ENCODE measurements at places on chromosomes 5 and 9.

- no peaks in the 10 kb centered on the region for H3K4me1 ChIP-seq
- peaks cover 39% of the 10 kb centered on the region for H3K36me3 ChIP-seq
- no peak overlapping the region for H3K4me3 ChIP-seq
- DNase-seq = no peak
Measured at GRCh38 chr5:119250946-119251901, 104.6 kb upstream of the TNFAIP8 start.

DNA sequence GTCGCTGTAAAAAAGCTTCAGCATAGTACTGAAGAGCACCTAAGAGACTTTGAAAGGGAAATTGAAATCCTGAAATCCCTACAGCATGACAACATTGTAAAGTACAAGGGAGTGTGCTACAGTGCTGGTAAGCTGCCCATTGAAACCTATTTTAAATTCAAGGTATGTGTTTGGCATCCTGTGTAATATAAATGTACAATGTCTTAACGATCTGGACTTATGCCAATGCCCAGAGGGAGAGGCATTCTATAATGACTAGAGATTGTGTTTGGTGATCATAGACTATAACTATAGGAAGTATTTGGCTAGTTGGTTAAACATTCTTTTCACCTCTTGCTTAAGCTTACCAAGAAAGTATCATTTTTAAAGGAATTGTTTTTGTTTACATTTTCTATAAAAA lies 95.7 kb downstream of the INSL6 start:
- H3K4me3 ChIP-seq = no peak overlapping the region
- H3K4me1 ChIP-seq = no peaks in the 10 kb centered on the region
- H3K27me3 ChIP-seq = no peaks in the 10 kb centered on the region
- H3K36me3 ChIP-seq = peaks cover 24% of the 10 kb centered on the region

DNA sequence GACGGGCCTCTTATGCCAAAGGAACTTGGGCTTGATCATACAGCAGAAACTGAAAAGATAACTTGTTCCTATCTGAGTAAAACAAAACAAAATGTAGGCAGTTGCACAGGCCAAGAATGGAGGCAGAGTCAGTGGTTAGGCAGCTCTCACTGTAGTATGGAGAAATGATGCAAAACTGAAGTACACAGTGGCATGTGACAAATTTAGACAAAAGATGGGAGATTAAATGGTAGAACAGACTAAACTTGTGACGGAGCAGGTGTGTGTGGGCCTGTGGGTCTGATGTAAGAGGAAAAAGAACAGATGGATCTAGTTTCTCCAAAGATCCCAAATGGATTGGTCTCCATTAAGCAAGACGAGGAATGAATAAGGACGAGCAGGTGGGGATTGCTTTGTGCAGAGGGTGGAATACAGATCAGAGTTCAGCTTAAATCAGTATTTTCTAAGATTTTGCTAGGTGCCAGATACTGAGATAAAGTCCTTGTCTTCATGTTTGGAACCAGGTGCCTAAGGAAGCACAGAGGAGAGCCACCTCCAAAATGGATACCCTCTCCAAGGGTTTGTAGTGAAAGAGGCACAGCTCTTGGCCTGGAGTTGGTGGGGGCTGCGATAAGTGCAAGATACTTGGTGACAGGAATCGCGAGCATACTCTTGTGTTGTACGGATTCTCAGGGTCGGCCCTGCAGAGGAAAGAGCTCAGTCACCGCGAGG lies 722 bp upstream of the DCP2 start:
- H3K36me3 ChIP-seq = peaks cover 3% of the 10 kb centered on the region
- peak overlapping the region; percentile 52 for H3K27ac ChIP-seq
- no peak for DNase-seq
- H3K4me3 ChIP-seq = peak overlapping the region; percentile 98

DNA sequence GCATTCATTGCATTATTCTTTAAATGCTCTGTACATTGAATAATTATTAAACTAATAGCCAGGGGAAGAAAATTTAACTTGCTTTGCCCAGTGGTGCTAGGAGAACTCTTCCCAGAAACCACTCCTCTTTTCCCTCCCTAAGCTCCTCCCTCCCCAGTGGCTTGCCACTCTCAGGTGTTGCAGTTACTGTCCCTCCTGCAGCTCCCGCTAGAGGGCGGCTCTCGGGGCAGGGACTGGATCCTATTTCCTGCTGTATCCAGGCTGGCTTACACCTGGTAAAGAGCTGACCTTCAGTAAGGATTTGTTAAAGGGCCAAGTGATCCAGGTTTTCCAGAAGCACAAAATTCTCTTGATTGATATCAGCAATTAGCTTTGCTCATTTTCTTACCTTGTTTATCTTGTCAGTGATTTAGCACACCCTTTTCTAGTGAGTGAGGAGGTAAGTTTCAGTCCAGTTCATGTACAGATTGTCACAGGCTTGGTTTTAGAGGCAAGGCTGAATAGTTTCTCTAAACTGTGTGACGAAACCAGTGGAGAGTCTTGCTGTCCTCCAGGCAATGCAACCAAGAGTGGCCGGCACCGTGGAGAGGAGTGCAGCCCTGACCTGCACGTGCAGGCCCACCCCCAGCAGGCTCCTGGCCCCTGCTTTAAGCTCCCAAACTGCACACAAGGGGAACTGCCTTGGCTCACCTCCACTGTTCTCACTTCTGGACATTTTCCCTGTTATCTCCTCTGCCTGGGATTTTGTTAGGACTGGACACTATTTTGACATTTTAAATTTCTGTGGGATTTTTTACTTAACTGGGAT lies 423.8 kb downstream of the SPOCK1 start:
- peaks cover 19% of the 10 kb centered on the region for H3K4me1 ChIP-seq
- DNase-seq = peak; percentile 97
- H3K27ac ChIP-seq = no peak overlapping the region
- H3K4me3 ChIP-seq = no peak overlapping the region

GRCh38 chr5:154477382-154478223 lies 424 bp downstream of the HAND1 start:
- peak overlapping the region; percentile 76 for H3K4me3 ChIP-seq
- H3K27me3 ChIP-seq = peaks cover 100% of the 10 kb centered on the region
- H3K4me1 ChIP-seq = peaks cover 4% of the 10 kb centered on the region
- no peak overlapping the region for H3K27ac ChIP-seq
- DNase-seq = peak; percentile 86
- no peaks in the 10 kb centered on the region for H3K36me3 ChIP-seq

DNA sequence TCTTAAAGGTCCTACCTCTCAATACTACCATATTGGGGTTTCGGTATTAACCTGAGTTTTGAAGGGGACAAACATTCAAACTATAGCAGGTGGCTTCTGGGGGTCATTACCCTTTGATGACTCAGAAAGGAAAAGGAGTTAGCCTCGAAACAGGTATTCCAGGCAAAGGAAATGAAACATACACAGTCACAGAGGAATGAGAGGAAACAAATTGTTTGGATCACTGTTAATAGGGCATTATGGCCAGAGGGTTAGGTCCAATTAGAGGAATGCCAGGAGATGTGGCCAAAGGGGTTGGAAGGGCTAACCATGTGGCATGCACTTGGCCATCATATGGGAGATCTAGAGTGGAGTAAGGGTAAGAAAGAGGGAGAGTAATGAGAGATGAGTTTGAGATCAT lies 23.9 kb upstream of the NIM1K start:
- H3K27me3 ChIP-seq = no peaks in the 10 kb centered on the region
- DNase-seq = no peak
- no peaks in the 10 kb centered on the region for H3K4me1 ChIP-seq
- H3K27ac ChIP-seq = no peak overlapping the region
- peaks cover 43% of the 10 kb centered on the region for H3K36me3 ChIP-seq

DNA sequence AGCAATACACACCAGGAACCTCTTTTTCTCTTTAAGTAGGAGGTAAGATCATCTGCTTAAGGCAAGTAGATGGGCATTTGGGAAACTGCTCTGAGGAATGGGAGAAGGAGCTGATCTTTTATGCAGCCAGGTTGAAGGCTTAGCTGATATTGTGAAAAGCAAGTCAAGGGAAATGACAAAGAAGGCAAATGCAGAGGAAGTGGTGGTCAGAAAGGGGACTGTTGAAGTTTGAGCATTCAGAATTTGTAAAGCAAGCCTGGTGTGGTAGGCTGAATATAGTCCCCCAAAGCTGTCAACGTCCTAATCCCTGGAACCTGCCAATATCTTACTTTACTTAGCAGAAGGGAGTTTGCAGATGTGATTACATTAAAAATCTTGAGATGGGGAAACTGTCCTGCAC lies 128.9 kb downstream of the ADAMTS12 start:
- H3K4me1 ChIP-seq = peaks cover 4% of the 10 kb centered on the region
- no peak for DNase-seq
- H3K4me3 ChIP-seq = no peak overlapping the region
- no peak overlapping the region for H3K27ac ChIP-seq
- H3K27me3 ChIP-seq = peaks cover 10% of the 10 kb centered on the region

- peak overlapping the region; percentile 73 for H3K4me3 ChIP-seq
- H3K4me1 ChIP-seq = peaks cover 13% of the 10 kb centered on the region
- no peaks in the 10 kb centered on the region for H3K27me3 ChIP-seq
- H3K27ac ChIP-seq = no peak overlapping the region
Measured at GRCh38 chr5:154714266-154714986, 40.8 kb upstream of the LARP1 start.

DNA sequence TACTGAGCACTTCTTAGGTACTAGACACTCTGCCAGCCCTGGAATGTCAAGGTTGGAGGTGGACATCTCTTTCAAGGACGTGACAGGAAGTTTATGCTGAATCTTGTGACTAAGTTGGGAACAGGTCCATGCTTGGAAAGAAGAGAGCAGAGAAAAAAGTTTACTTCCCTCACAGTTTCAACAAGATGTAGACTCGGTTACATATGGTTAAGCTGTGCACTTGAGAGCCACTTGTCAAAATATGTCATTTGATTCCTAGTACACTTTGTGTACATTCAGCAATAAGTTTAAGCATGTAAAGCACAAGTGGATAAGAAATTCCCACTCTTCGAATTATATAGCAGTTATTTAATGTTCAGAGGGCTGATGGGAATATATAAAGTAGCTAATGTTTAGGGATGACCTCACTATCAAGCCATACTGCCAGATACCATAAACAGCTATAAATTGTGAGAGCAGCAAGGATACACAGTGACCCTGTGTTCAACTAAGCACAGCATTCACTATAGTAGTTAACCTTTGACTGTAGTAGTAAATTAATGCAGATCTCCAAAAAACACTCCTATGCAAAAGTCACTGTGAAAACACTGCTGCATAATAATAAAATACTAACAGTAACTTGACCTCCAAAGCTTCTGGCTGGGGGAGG lies 1944.6 kb upstream of the WWC1 start:
- peaks cover 2% of the 10 kb centered on the region for H3K4me1 ChIP-seq
- no peak for DNase-seq
- H3K27me3 ChIP-seq = no peaks in the 10 kb centered on the region
- no peaks in the 10 kb centered on the region for H3K36me3 ChIP-seq
- no peak overlapping the region for H3K4me3 ChIP-seq
